ENCODE measurements at places on chromosomes 7 and 10.

GRCh38 chr7:2273866-2274265 lies 31.8 kb downstream of the NUDT1 start:
- DNase-seq: no peak

GRCh38 chr7:30703756-30704155 lies 21.5 kb upstream of the CRHR2 start:
- no peak for DNase-seq

DNA sequence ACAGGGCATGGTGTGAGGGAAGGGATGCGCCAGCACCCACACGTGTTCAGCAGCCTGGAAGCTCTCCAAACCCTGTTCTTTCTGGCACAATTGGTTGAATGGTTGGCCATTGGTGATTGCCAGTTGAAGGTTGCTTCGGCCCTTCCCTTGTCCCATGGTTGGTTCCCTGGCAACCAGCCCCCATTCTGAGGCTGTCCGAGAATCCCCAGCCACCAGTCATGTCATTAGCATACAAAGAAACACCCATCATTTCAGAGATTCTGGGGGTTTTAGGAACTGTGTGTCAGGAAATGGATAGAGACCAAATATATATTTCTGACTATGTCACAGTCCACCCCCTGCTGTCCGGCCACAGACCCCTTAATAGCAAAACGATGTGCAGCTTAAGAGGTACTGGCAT lies 21.8 kb downstream of the FKBP6 start:
- DNase-seq: no peak

- DNase-seq: no peak
Measured at GRCh38 chr7:71286924-71287323, 155.0 kb downstream of the GALNT17 start.

DNA sequence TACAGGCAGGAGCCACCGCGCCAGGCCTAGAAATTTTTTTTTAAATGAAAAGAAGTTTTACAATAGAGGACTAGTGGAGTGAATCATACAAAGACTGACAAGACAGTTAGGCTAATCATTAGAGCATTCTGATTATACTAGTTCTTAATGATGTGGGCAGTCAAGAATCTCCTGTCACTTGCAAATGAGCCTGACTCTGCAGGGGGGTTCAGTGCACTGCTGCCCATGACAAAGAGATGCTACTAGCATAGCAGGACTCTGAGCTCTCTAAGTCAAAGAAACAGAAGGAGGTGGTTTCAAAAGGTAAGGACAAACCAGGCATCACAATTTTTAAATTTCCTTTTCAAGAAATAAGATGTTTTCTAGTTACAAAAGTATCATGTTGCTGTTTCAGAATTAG lies 59.0 kb downstream of the CCDC6 start:
- DNase-seq: no peak

GRCh38 chr10:132571650-132572544 lies 34.3 kb downstream of the INPP5A start:
- no peak for DNase-seq

- DNase-seq: no peak
Measured at GRCh38 chr7:22944022-22944421, 69.9 kb downstream of the HYCC1 start.

GRCh38 chr7:142431491-142431890 lies 173.6 kb upstream of the PRSS58 start:
- DNase-seq: no peak

DNA sequence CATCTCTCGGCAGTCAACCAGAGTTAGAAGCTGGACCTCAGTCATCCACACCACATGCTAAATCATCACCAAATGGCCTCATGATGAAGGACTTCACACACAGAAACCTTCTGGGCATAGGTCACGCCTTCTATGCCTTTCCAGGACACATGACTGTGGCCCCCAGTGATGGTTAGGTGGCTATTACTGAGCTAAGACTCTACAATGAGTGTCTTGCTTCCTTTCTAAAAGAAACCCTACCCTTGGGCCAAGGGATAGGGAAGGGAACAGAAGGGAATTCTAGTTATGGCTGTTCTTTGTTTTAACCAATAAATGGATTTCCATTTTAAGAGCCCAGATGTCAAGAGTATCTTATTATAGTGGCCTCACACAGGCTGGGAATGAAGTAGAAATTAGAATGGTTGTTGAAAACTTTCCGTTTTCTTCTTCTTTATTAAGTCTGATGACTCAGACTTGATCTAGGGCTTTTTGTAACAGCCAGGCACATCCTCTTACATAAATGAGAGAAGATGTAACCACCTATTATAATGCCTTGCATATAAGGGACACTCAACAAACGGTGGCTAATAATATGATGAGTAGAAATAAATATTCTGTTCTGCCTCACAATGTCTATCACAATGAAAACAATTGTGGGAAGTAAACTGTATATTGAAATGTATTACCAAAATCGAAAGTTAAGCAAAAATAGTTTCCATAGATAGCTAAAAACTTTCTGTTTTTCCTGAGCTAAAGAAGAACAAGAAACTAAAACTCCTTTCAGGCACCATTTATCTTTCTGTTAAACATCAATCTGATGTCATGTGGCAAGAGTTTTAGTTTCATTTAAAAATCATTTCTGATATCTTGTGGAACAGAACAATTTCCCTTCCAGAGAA lies 62.5 kb upstream of the TOMM7 start:
- DNase-seq: no peak

DNA sequence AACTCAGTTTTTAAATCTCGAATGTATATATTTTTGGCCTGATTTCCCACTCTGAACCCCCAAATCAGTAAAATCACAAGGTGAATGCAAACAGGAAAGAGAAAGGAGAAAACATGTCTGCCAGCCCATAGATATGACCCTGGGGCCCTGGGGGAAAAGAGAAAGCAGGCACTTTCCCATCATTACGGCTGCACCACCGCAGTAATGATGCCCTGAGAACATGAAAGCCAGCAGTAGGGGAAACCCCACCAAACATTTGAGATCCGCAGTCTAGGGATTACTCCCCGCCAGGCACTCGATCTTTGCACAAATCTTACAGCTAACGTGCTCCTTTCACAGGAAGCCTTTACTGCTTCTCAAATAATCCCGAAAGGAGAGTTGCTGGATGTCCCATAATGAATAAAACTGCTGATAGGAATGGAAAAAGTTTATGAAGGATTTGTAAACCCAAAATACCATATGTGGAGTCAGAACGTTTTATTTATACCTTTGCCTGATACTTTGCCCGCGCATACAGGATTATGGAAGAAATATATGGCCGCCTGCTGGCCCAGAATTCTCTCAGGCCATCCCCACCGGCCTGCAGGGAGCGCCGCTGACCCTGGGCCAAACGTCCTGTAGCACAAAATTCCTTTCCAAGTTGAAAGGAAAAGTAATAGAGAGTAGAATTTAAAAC lies 180.0 kb upstream of the INHBA start:
- no peak for DNase-seq

DNA sequence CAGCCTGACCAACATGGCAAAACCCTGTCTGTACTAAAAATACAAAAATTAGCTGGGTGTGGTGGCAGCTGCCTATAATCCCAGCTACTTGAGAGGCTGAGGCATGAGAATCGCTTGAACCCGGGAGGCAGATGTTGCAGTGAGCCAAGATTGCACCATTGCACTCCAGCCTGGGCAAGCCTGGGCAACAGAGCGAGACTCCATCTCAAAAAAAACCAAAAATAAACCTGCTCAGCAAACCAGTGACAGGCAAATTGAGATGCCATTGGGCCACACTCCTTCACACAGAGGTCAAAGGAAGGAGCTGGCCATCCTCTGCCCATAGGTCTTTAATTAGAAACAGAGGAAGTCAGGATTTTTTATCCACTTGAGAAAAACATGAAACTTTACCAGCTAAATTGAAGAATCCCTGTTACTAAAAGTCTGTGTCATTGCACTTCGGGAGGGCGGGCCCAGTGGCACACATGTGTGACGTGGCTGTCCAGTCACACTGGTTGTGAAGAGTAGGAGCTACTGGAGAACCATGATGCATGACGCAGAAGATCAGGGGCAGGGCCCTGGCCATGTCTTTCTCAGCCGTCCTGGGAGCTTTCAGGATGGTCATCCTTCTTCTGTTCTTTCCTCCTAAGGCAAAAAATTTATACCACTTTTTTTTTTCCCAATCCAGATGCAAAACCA lies 118.3 kb upstream of the ZNF438 start:
- DNase-seq: no peak

DNA sequence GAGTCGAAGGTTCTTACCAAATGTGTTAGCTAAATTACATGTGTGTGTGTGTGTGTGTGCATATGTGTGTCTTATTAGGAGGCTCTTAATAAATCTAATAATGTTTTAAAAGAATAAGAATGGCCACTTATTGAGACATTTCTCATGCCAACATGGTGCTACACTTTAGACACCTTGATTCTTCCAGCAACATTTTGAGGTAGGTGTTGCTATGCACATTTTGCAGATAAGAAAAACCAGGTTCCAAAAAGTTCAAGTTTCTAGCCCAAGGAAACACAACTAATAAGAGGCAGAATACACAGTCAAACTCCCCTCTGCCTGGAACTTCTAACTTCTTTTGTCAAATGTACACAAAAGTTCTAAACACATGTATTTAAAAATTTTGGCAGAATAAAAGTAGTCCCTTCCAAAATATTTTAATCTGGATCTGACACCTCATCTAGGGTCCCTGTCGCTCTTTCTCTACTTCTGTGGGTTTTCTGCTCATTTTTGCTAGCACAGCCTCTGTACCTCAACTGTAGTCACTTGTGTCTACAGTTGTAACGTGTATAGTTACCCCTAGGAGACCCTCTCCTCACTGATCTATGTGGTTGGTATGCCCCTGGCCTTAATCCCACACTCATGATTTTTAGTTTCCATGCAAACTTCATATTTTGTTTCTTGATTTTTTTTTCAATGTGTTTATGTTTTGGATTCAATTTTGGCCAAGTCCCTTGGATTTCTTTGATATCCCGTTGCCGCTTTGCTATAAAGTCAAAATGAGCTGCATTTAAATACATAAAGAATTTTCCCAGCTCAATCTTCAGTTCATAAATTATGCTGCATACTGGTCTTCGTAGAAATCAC lies 4.3 kb downstream of the ANKRD1 start:
- no peak for DNase-seq

DNA sequence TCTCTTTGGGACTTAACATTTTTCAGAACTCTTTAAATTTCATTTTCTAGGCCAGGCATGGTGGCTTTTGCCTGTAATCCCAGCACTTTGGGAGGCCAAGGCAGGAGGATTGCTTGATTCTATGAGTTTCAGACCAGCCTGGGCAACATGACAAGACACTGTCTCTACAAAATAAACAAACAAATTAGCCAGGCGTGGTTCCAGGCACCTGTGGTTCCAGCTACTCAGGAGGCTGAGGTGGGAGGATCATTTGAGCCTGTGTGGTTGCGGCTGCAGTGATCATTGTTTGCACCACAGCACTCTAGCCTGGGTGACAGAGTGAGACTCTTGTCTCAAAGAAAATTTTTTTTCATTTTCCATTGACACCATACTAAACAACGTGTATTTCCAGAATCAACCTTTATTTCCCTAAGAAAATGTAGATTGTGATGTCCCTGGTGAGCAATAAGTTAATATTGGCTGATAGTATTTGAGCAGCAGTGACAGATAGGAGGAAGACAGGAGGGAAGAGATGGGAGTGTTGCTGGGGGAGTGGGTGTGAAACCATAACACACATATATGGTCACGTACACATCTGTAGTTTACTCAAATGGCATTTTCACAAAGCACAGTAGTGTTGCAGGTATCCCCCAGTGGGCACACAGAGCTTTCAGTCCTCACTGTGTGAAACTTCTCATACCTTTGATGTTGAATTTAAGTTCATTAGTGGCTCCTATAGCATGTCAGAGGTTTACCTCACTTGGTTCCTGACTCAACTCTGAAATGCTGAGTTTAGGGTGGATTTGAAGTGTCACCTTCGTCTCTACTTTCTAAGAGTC lies 205.6 kb downstream of the AUTS2 start:
- DNase-seq: no peak

- no peak for DNase-seq
Measured at GRCh38 chr7:37416378-37417106, 32.1 kb downstream of the ELMO1 start.

DNA sequence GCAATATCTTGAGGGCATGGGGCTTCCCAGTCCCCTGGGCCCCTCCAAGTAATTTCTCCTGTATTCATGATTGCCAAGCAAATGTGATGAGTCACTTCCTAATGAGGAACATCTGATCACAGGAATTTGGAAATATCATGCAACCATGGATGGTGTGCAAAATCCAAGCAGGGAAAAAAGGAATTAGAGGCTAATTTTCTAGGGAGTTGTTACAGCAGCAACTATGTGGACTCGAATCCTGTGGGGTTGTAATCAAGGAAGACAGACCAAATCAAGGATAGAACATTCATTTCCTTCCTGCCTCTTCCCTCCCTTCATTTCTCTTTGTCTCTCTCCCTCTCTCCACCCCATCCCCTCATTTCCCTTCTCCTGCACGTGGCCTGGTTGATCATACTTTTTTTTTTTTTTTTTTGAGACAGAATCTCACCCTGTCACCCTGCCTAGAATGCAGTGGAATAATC lies 23.9 kb upstream of the AGFG2 start:
- DNase-seq: no peak

GRCh38 chr10:59405235-59405634 lies 42.9 kb upstream of the FAM13C start:
- DNase-seq: no peak

DNA sequence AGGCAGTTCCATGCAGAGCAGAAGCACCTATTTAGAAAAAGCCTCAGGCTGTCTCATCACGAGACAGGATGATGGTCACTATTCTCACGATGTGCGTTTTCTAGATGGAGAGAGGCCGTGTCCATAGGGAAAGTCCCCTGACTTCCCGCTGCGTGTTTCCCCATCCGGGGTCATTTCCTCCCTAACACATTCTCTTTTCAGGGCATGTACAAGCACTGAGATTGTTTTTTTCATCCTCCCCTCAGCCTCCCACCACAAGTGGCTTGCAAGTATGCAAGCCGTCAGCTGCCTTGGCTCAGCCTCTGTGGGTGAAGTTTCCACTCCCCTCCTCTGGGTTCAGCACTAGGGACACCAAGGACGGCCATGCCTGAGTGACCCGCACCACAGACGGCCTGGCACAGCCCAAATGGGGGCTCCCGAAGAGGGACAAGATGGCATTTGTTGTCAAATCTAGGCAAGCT lies 2.7 kb upstream of the CALML5 start:
- DNase-seq: no peak

DNA sequence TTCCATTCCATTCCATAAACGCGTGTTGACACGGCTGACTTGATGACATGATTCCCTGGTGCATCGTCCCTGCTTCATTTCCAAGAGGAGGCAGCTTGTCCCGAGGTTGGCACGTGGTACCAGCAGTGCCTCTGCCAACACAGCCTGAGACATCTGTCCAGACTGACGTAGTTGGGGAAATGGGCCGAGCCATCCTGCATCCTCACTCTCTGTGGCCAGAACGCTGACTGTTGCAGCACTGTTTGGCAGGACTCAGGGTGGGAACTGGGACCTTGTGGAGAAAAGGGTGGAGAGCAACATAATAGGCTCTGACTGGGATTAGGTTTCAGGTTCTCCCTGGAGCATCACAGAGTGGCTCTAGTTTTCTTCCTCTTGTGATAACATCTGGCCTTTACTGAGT lies 118.6 kb upstream of the BTBD16 start:
- peak; percentile 90 for DNase-seq

All from midbrain (tissue), 1 donor.